Esophagus squamous epithelium (tissue), 5 donors: ENCODE measurements at places on chromosomes 1 and 21. TPM values are rescaled to one million over a fixed set of nuclear protein-coding genes. Genes with fewer than 3 reads are reported as not detected.

WNT3A gene
- total RNA-seq = 2.7 TPM

GRCh38 chr21:14687268-14687625 is 141.1 kb upstream of the SAMSN1 start:
- no peak overlapping the region for H3K4me3 ChIP-seq
- no peaks in the 10 kb centered on the region for H3K4me1 ChIP-seq
- DNase-seq = no peak
- H3K36me3 ChIP-seq = no peaks in the 10 kb centered on the region
- peak overlapping the region; percentile 9 for H3K27ac ChIP-seq

GRCh38 chr1:231883382-231883781 is 256.8 kb downstream of the DISC1 start:
- no peaks in the 10 kb centered on the region for H3K4me1 ChIP-seq
- no peaks in the 10 kb centered on the region for H3K36me3 ChIP-seq
- H3K27ac ChIP-seq = no peak overlapping the region

DNA sequence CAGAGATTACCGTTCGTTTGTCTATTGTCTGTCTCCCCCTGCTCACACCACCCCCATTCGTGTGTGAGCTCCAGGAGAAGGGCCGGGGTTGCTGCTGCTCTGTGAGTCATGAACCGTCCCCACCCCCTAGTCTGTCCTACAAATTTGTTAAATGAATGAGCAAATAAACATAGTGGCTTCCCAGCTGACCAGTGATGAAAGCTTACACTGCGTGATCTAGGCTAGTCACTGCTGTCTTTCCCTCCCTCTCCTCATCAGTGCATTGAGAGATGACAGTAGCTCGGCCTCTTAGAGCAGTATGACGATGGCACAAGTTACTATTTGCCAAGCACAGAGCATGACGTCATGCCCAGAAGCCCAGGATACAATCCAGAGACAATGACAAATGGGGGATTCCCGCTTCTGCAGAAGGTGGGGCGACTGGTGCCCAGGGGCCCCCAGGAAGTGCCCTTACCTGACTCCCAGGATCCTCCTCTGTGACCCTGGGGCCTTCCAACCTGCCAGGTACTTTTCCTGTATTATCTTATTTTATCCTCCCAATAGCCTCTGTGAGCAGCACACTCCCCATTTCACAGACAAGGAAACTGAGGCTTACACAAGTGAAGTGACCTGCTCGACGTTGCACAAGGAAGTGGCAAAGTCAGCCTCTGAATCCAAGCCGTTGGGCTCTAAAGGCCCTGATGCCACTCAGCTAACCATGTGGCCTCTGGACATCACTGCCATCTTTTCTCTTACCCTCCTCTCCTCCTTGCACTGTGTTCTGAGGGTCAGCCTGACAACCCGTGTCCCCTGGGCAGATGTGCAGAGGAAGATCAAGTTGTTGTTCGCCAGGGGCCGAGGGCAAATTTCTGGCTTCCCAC is 8.6 kb upstream of the EPHA2 start:
- H3K27me3 ChIP-seq = no peaks in the 10 kb centered on the region
- H3K27ac ChIP-seq = peak overlapping the region; percentile 40
- no peak for DNase-seq
- H3K4me1 ChIP-seq = peaks cover 25% of the 10 kb centered on the region
- H3K36me3 ChIP-seq = no peaks in the 10 kb centered on the region

PIGR gene
- total RNA-seq = 144 TPM

FCRL3 gene
- total RNA-seq = not detected

DNA sequence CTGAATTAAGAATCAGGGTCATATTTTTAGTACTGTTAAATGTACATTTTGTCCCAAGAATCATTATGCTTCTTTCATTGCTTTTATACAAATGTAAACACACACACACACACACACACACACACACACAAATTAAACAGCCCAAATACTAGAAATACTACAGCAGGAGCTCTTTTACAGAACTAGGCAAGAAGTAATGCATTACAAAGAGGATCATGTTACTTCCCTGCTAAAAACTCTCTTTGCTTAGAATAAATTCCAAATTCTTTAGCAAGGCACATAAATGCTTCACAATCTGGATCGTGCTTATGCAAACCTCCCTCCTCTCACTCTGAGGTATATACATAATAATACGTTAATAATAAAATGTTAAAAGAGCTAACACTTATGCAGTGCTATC is 720.4 kb upstream of the ADGRL4 start:
- no peak for DNase-seq
- H3K4me3 ChIP-seq = no peak overlapping the region
- H3K36me3 ChIP-seq = no peaks in the 10 kb centered on the region
- no peaks in the 10 kb centered on the region for H3K27me3 ChIP-seq

RFX5 gene
- 32.2 TPM for total RNA-seq

DNA sequence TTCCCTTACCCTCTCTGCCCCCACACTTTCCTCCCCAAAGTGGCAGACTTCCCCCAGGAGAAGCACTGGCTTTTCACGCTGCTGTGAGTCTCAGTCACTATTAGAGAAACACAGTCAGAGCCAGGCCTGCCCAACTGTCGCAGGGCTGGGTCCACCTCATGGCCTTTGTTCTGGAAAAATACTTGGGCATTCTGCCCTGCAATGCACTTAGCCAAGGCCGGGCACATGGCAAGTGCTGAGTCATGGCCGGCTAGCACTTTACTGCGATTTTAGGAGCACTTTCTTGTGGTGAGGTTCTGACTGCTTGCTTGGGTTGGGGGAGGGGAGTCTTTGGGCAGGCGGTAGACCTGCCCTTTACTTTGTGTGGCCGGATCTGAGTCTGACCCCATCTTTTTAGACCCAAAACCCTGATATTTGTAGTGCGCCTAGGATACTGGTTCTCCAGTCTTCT is 7.7 kb downstream of the EPHX1 start:
- no peaks in the 10 kb centered on the region for H3K36me3 ChIP-seq
- peaks cover 56% of the 10 kb centered on the region for H3K4me1 ChIP-seq
- H3K27me3 ChIP-seq = no peaks in the 10 kb centered on the region
- no peak overlapping the region for H3K4me3 ChIP-seq
- H3K27ac ChIP-seq = peak overlapping the region; percentile 95

GRCh38 chr21:27805696-27806095 is 838.8 kb upstream of the ADAMTS5 start:
- no peak for DNase-seq
- H3K27ac ChIP-seq = no peak overlapping the region
- no peaks in the 10 kb centered on the region for H3K4me1 ChIP-seq

DNA sequence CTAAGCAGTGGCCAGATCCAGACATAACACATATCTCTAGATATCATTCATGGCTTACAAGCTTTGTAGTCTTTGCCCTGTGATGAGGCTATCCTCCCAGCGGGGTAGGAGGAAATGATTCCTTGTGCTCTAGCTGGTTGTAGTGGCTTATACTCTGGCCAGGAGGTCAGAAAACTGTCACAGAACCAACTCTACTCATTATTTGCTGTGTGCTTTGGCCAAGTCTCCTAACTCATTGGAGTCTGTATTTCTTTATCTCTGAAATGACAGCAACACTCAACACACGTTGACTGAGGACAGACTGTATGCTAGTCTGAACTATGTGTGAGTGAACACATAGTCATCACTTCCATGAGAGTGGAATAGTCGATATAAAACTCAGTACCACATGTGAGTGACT is 116.7 kb upstream of the F3 start:
- H3K27ac ChIP-seq = no peak overlapping the region
- no peaks in the 10 kb centered on the region for H3K27me3 ChIP-seq
- no peaks in the 10 kb centered on the region for H3K4me1 ChIP-seq
- no peaks in the 10 kb centered on the region for H3K36me3 ChIP-seq
- H3K4me3 ChIP-seq = no peak overlapping the region

DNA sequence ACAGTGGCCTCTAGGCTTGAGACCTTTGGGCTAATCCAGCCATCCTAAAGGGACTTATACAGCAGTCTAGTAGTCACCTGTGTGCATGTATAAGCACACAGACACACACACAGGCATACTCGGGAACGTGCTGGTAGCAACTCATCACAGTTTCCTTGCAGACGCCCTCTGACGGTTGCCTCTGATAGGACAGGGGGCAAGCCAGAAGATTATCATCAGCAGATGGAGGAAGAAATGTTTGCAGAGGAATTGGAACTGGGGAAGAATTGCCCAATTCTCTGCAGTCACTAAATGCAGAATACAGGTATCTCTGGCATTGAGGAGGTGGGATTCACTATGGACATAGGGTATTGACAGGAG is 222.2 kb downstream of the C1orf94 start:
- no peak overlapping the region for H3K4me3 ChIP-seq
- H3K36me3 ChIP-seq = no peaks in the 10 kb centered on the region
- H3K27ac ChIP-seq = no peak overlapping the region
- no peaks in the 10 kb centered on the region for H3K4me1 ChIP-seq

DNA sequence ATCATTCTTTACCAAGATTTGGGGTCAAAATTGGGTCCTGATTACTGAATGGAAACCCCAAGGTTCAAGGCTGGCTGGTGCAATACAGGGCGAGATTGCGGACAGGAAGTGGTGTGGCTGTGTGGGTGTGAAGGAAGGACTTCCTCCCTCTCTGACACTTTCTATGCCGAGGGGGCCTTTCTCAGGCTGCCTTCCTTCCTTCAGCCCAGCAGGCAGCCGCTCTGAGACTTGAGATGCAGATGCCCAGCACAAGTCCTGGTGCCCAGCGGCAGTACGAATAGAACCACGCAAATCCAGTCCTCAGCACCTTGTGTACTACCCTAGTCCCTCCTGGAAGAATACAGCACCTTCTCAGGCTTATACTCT is 16.3 kb downstream of the BATF3 start:
- no peaks in the 10 kb centered on the region for H3K27me3 ChIP-seq
- no peak for DNase-seq
- no peak overlapping the region for H3K4me3 ChIP-seq
- peaks cover 3% of the 10 kb centered on the region for H3K4me1 ChIP-seq
- peaks cover 5% of the 10 kb centered on the region for H3K36me3 ChIP-seq

SYNC gene
- total RNA-seq = 2.9 TPM

DNA sequence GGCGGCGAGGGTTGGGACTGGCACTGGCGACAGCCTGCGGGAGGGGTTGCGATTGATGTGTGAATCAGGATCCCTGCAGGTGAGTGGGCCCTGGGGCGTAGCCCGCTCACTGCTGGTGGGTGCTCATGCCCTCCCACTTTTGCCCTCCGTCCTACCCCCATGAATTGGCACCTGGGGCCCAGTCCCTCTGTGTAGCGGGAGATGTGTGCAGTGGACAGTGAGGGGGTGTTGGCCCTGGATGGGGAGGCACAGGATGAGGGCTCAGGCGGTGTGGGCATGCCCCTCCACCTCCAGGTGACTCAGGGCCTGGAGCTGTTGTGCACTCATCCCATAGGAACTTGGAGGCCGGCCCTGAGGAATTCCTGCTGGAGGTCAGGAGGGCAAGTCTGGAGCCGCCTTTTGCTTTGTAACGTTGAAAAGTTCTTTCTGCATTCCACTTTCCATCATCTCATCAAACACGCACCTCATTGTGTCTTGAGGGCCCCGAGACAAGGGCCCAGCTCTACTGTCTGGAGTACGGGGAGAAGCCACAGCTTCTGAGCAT is 3.0 kb downstream of the PEAR1 start:
- DNase-seq = no peak
- H3K4me3 ChIP-seq = no peak overlapping the region
- H3K36me3 ChIP-seq = no peaks in the 10 kb centered on the region

S100A7 gene
- 246 TPM for total RNA-seq

CA14 gene
- total RNA-seq = not detected

- H3K36me3 ChIP-seq = no peaks in the 10 kb centered on the region
- H3K4me1 ChIP-seq = no peaks in the 10 kb centered on the region
- H3K27me3 ChIP-seq = no peaks in the 10 kb centered on the region
- DNase-seq = no peak
- H3K4me3 ChIP-seq = no peak overlapping the region
Observed at GRCh38 chr1:196144588-196144987, 463.7 kb downstream of the KCNT2 start.

S100A14 gene
- total RNA-seq = 1,580 TPM

CD1E gene
- total RNA-seq = not detected
